Activated CD4-positive, alpha-beta T cell treated with anti-CD3 and anti-CD28 coated beads, Interleukin-2, amount 50 U/mL, for 4 hours (primary cell): ENCODE measurements at places on chromosomes 6 and 20.

DNA sequence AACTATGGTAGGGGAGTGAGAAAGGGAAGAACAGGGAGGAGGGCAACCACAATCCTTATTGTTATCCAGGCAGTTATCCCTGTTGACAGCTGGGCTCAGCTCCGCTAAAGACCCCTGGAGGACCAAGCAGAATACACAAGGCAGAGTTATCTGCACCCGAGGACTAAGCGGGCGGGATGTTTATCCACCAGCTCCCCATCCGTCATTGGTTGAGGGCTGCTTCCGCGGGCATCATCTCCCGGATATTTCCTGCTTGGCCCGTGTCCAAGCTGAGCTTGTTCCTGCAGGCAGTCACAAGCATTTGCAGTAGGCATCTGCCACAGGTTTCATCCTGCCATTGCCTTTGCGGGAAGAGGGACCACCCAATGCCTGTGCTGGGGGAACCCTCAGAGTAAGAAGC, 102.1 kb downstream of the DLGAP4 start:
- DNase-seq = no peak

- DNase-seq = no peak
Observed at GRCh38 chr6:170235391-170236125, 55.3 kb downstream of the DLL1 start.

DNA sequence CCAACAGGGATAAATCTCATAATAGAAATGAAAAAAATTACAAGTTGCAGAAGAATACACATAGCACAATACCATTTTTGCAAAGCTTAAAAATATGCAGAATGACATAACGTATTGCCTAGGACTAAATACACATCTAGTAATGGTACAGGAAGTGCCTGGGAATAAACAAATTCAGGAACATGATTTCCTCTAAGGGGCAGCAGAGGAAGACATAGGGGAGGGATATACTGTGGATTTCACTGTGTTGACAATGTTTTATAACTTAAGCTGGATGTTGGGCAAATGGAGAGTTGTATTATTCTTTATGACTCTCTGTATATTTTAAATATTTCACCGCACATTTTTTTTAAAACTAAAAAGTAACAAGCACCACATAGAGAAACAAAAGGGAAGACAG, 5.6 kb upstream of the GLO1 start:
- no peak for DNase-seq

DNA sequence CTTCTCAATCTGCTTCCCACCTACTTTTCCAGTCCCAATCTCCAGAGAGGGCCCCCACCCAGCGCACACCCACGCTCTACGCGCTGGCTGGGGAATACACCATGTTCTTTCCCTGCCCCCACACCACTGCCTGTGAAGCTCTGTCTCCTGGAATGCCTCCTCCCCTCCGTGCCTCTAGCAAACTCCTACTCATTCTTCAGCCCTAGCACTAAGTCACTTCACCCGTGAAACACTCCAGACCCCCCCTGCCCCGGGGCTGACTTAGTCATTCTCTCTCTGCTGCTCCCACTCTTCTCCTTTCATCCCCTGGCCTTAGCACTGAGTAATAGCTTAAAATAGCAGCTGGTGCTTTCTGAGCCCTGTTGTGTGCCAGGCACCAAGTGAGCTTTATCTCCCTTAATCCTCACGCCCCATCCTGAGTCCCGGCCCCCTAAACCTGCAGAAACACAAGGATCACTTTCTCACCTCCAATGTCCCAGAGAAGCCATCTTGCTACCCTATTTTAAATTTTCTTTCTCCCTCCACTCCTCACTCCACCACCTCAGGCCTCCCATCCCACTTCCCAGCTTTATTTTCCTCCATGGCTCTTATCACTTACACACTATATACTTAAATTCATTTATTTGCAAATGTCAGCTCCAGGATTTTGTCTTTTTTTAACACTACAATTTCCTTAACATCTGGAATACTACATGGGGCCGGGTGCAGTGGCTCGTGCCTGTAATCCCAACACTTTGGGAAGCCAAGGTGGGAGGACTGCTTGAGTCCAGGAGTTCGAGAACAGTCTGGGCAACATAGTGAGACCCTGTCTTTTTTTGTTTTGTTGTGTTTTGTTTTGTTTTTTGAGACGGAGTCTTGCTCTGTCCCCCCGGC, 6.3 kb upstream of the PARD6B start:
- peak; percentile 64 for DNase-seq

DNA sequence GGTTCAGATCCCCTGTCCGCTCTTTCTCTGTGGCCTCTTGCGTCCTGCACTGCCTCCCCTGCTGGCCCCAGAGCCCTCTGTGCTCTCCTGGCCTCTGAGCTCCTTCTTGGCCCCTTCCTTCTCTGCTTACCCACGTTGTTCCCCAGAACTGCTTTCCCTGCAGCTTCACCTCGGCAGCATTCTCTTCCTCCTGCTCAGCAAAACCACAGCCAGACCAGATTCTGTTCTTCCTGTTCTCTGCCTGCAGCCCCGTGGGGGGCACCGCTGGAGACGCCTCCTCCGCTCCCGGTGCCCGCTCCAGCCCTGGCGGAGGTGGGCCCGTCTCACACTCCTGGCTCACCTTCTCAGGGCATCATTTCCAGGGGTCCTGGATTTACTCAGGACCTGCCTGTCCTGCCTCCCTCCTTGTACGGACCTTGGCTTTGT, 59.7 kb downstream of the TCP11 start:
- no peak for DNase-seq

DNA sequence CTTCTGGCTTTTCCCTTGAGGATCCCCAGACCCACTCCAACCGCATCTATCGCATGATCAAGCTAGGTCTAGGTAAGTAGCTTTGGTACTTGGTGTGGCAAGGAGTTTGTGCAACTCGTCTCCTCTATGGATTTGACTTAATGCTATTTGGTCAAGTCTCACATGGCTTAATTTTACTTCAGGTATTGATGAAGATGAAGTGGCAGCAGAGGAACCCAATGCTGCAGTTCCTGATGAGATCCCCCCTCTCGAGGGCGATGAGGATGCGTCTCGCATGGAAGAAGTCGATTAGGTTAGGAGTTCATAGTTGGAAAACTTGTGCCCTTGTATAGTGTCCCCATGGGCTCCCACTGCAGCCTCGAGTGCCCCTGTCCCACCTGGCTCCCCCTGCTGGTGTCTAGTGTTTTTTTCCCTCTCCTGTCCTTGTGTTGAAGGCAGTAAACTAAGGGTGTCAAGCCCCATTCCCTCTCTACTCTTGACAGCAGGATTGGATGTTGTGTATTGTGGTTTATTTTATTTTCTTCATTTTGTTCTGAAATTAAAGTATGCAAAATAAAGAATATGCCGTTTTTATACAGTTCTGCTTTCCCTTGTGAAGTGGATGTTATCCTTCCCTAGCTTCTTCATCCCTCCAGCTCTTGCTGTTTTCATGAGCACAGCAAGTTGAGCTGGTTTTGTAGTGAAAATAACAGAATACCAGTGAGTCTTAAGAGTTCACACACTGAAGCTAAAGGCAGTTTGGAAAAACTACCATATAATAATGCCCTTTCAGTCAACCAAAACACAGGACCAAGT, 3.8 kb downstream of the SLC35B2 start:
- DNase-seq = peak; percentile 52

DNA sequence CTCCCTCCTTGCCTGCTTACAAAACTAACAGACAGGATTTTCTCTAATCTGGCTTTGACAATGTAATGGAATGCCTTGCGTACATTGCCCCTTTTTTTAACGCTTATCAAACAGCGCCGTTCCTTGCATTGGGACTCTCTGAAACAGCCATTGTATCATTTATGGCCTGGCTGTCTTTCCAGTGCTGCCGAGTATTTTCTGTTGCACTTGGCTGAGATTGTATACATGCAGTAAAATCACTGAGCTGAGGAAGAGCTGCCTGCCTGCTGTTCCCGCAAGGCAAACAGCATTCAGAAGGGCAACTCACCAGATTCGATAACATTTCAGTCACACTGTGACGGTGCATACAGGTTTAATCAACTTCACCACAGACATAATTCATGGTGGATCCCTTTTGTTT, 106.0 kb downstream of the SH3BGRL2 start:
- no peak for DNase-seq

DNA sequence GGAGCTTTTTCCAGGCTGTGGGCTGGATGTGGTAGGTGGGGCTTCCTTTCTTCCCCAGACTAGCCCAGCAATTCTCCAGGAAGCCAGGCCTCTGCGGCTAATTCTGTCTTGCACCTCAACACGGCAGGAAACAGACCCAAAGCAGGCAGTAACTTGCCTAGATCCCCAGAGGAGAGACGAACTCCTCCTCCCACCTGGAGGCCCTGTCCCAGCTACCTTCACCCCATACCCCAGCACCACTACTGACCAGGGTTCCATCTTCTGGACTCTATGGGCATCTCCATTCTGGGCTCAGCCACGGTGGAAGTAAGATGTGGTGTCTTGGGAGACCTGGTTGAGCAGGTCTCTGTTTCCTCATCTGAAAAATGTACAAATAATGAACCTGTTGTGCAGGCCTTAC, 48.4 kb upstream of the ZNF337 start:
- no peak for DNase-seq

- no peak for DNase-seq
Observed at GRCh38 chr6:4948781-4949450, 54.9 kb downstream of the RPP40 start.

DNA sequence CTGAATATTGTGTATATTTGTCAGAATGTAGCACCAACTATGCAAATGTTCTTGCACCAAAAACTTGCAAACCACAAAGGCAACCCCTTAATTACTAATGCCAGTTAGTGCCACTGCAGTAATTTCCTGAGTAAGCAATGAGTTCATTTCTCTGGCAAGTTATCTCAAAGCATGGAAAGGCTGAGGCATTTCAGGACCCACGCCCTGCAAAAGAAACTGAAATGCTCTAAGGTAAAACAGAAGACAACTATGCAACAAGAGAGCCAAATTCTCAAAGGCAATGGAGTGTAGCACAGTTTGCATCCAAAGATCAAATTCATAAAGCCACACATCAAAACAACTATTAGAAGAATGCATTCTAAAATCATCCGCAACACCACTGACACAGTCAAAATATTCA, 994.4 kb downstream of the EYS start:
- DNase-seq = no peak

- DNase-seq = no peak
Observed at GRCh38 chr6:24477070-24477469, 12.3 kb downstream of the GPLD1 start.

GRCh38 chr20:10111139-10111958, 76.6 kb downstream of the ANKEF1 start:
- no peak for DNase-seq

DNA sequence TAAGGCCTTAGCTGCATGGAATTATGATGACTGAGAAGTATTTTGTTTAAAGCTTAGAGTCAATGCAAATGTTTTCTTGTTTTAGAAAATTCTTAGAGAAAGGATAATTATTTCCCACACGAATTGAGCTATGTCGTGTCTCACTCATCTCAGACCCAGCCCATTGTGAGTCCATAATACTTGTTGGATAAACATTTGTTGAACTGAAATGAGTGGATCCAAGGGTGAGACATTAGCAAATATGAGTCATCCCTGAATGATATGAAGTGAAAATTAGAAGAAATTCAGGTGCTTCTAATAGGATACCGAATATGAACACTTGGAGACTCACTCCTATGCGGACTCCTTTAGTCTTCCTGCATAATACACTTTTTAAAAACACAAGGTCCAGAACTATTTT, 41.6 kb upstream of the ARMC2 start:
- no peak for DNase-seq

- no peak for DNase-seq
Observed at GRCh38 chr6:7169296-7169721, 61.5 kb downstream of the RREB1 start.

- peak; percentile 8 for DNase-seq
Observed at GRCh38 chr6:130602151-130602770, 224.9 kb upstream of the SMLR1 start.

DNA sequence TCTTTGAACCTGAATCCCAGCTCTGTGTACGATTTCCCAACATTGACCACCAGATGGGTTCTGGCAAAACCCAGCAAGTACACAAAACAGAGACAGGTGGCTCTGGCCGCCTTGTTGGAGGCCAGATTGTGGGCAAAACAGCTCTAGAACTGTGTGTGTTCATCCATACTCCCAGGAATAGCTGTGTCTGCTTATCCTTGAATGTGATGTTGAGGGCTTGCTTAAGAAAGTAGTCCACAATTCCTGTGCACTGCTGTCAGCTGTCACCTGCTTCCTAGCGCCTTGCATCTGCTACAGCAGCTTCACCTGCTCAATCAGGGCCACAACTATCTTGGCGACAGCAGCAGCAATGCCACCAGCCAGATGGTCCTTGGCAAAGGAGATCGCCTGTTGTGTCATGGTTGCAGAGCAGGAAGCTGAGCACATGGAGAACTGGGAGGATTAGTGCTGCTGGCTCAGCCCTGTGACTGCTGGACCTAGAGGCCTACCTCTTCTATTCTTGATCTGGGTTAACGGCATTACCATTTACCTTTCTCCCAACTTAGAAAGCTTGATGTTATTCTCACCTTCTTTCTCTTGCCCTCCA, 3.7 kb upstream of the SMAP1 start:
- no peak for DNase-seq

GRCh38 chr6:162364488-162364887, 363.1 kb downstream of the PRKN start:
- no peak for DNase-seq

DNA sequence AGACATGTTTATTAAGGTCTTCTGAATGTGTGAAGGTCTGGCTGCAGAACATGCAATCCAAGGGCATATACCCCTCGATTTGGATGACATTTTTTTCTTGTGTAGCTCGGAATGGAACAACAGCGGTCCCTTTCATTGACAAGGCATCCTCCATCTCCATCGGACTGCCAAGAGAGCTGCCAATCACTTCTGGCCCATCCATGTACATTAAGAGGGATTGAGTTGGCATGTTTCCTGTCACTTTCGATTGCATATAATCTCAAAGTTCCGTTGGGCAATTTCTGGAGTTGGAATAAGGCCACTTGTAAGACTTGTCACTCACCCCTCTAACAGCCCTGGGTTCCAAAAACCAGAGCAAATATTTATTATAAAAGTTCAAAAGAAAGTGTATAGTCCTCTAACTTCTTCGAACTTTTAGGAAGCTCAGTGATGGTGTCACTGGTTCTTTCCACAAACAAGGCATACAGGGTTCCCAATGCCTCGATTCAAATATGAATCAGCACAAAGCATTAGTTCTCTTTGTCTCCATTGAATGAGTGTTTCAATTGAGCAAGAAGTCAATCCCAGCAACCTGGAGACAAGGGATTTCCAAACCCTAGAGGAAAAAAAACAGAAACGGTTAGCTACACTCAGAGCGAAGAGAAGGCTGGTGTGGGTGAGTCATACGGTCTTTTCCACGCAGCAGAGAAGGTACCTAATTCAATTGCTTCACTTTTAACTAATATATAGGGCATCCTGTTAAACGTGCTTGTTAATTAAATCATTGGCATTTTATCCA, 10.9 kb downstream of the ZNF217 start:
- peak; percentile 40 for DNase-seq

DNA sequence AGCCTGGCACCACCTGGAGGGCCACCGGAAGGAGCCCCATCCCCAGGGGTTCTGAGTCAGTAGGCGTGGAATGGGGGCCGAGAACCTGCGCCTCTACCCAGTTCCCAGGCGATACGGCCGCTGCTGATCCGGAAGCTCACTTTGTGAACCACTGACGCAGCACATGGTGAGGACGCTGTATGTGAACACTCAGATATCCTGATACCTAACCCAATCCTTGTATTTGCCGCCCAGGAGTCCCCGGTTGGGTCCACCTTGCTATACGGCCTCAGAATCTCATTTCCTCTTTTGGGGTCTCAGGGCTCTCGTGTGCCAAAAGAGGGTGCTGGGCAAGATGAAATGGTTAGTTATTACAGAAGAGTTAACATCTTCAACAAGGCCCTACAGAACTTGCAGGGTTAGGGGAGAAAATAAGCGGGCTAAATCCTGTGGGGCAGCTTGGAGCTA, 604 bp upstream of the RAB5IF start:
- DNase-seq = peak; percentile 33

GRCh38 chr6:20952699-20953474, 418.6 kb downstream of the CDKAL1 start:
- no peak for DNase-seq

- DNase-seq = no peak
Observed at GRCh38 chr20:13320702-13321101, 99.6 kb downstream of the ISM1 start.
